GM13976 (cell line): ENCODE measurements at places on chromosomes 5 and 9.

GRCh38 chr5:31232273-31232888, 38.9 kb downstream of the CDH6 start:
- peak; percentile 30 for DNase-seq

DNA sequence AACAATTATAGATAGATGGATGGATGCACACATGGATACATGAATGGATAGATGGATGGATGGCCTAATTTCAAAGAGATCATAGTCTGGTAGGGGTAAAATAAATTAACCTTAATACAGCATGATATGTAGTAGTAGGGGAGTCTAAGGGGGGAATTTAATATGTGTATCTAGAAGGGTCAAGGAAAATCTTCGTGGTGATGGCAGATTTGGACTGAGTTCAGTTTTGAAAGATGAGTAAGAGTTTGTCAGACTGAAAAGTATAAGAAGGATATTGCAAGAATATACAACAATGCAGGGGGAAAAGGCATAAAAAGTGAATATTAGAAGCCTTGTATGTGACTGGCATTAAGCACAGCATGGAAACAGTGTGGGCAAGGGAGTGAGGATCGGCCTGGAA, 98.7 kb downstream of the ZNF462 start:
- no peak for DNase-seq

DNA sequence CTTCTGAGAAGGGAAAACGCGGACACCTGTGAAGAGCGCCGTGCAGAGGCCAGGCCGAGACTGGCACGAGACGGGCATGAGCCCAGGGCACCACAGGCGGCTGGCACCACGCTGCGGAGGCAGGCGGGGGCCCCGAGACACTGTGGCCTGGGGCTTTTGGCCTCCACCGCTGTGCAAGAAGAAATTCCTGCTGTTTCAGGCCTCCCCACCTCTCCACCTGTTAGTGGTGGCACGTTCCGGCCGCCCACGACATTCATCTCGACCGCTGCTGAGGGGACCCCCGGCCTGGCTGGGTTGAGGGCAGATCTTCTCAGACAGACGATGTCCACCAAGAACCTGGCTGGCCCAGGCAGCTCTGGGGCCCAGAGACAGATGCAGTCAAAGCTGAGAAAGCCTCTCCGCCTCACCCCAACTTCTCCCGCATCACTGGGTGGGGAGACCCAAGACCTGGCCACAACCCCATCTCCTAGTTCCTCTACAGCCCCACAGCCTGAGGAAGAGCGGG, 11.5 kb downstream of the NACC2 start:
- no peak for DNase-seq

- DNase-seq, result no peak
Observed at GRCh38 chr5:74109344-74109743, 483.3 kb downstream of the ARHGEF28 start.

DNA sequence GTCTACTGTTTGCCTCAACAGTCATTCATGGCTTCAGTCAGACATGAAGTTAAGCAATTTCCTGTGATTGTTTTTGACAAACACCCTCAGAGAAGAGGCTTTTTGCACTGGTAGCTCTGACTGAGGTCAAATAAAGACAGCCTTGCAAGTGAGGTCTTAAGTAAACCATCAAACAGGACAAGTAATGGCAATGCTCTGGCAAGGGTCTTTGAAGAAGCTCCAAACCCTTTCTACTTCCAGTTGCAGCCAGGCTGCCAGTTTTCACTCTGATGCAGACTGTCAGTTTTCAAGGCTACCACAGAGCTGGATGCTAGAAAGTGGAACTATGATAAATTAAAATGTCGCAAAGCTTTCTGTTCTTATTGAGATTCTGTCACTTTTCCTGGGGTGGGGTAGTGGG, 421.5 kb upstream of the PTGER4 start:
- DNase-seq, result no peak

DNA sequence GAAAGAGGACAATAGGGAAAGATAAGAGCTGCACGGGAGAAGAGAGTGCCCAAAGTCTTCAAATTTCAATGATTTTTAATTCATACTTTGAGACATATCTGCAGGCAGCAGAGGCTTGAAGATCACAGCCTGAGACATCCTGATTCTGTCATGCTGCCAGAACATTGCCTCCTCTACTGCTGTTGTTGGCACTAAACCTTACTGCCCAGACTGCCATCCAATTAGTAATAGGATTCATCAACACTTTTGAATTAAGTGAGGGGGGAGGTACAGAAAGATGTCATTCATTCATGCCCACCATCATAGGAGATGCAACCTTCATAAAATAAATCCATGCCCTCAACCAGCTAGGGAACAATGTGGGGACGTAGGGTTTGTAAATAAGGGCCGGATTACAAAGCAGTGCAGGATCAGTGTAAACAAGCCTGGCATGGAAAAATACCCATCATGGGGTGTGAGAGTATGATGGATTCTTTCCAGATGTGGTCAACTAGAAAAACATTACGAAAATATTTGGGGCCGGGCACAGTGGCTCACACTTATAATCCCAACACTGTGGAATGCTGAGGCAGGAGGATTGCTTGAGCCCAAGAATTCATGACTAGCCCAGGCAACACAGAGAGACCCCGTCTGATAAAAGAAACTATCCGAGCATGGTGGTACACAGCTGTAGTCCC, 122.1 kb upstream of the DAPK1 start:
- DNase-seq, result no peak
